ENCODE measurements at places on chromosomes 6 and 20.
A peak's percentile ranks its signal among the peaks of the same experiment; 100 is the strongest.

DNA sequence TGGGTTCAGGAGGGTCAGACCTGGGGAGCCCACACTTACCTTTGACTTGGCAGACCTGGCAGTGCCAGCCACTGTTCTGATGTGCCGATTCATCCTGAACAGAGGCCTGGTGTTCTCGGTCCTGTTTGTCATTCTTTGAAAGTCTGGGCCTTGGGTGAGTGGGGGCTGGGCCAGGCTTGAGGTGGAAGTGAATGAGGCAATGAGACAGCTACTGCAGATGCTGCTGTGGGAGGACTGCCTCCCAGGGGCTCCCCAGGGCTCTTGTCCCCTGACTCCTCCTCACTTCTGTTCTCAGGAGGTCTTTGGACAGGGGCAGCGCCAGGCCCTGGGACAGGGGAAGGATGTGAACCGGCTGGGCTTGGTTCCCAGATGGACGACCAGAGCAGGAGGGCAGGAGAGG is 5.6 kb upstream of the TREML4 start:
- DNase-seq: no peak

- DNase-seq: no peak
These were observed 93.7 kb downstream of the SULF2 start for GRCh38 chr20:47691625-47692024.

- DNase-seq: no peak
These were observed 155.2 kb upstream of the RSPO3 start for GRCh38 chr6:126963077-126963809.

DNA sequence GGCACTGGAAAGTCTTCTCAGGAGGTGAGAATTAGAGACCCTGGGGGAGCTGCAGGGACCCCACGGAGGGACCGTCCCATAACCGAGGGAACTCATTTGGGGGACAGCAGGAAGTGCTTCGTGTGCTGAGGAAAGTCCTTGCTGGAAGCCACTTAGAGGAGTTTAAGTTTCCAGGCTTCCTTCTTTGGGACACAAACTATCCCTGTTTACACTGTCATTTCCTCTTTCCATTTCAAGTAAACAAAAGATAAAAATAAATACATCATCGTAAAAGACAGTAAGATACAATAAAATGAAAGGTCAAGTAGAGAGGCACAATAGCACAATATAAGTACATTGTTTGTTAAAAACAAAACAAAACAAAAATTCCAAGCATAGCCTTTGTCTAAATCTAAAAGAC is 101.2 kb downstream of the TTLL2 start:
- DNase-seq: no peak

GRCh38 chr6:54493138-54493537 is 184.9 kb downstream of the TINAG start:
- no peak for DNase-seq

DNA sequence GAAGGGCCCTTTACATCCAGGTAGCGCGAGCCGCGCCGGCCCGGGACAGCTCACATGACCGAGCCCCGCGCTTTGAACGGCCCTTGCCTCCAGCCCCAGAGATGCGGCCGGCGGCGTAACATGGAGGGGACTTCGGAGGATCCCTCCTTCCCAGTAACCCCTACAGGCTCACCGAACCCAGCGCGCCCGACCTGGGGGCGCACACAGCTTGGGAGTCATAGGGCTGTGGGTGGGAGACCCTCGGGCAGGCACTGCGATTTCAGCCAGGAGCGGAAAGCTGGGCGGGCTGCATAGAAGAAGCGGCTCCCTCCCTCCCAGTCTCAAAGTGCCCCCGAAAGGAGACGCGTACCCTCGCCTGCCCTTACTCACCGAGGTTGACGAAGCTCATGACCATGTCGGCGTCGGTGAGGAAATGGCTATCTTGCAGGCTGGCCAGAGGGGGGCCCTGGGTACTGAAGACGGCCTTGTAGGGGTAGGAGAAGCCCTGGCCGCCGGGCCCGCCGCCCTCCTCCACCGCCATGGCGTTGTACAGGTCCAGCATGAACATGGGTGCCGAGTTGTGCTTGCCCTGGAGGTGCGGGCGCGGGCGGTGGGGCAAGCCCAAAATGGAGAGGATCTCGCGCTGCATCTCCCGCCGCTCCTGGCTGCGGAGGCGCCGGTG is 975 bp downstream of the BMP7 start:
- no peak for DNase-seq

- no peak for DNase-seq
These were observed 132.4 kb upstream of the MAN1A1 start for GRCh38 chr6:119481976-119482375.

DNA sequence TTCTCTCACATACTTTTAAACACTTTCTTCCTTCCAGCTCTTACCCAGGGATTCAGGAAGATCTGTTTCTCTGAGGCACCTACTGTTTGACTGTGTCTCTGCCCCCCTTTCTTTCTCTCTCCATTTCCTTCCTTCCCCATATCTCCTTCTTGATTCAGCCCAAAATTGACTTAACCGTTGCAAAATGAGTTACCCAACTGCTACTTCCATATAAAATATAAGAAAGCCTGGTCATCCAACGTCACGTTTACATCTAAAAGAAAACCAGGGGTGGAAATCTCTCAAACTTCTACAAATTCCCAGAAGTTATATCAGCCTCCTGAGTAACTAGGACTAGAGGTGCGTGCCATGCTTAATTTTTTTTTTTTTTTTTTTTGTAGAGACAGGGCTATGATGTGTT is 95.2 kb upstream of the INSM1 start:
- DNase-seq: no peak

GRCh38 chr6:166112580-166112979 is 55.1 kb downstream of the TBXT start:
- no peak for DNase-seq

DNA sequence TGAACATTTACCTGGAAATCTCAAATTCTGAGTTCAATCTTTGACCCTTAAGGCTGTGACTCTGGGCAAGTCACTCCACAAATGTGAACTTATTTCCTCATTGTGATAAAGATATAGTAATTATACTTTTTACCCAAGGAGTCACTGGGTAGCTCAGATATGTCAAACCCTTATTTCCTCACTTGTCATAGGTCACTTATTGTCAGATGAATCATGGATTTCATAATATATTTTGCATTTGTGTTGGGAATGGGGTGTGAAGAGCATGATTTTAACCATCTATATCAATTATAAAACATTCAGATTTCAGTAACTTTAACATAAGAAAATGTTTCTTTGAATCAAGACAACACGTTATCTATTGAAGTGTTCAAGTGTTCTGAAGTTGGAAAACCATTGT is 3.7 kb upstream of the CARMIL1 start:
- DNase-seq: no peak

DNA sequence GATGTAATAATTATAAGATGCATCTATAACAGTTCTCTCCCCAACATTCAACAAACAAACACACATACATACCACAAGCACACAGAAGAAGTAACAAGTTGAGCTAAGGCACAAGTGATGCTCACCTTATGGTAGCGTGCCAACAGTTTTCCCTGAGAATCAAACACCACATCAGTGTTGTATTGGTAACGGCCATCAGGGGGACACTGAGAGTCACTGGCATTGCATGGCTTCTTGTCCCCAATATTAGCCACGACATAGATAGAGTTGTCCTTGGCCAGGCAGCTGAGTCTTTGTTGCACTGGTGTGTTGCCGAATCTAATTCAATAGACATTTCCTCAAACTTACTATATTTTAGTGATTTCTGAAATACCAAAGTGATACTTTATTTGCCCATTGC is 14.8 kb upstream of the VNN1 start:
- DNase-seq: no peak

DNA sequence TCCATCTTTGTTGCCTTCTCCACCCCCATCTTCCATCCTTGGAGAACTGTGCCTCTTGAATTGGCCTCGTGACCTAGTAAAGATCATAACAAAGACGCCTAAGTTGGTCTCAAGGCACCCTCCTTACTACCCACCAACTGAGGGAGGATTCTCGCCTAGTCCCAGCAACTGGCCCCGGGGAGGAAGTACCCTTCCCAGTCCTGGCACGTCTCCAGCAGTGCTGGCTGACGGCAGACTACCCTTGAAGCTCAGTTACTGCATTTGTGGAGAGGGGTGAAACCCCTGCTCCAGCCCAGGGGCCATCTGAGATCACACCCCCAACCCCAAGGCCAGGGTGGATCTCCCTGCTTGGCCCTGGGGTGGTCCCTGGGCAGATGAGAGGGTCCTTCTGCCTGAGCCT is 2.1 kb upstream of the OSBPL2 start:
- DNase-seq: no peak

GRCh38 chr20:38665094-38665493 is 59.2 kb upstream of the SLC32A1 start:
- no peak for DNase-seq

DNA sequence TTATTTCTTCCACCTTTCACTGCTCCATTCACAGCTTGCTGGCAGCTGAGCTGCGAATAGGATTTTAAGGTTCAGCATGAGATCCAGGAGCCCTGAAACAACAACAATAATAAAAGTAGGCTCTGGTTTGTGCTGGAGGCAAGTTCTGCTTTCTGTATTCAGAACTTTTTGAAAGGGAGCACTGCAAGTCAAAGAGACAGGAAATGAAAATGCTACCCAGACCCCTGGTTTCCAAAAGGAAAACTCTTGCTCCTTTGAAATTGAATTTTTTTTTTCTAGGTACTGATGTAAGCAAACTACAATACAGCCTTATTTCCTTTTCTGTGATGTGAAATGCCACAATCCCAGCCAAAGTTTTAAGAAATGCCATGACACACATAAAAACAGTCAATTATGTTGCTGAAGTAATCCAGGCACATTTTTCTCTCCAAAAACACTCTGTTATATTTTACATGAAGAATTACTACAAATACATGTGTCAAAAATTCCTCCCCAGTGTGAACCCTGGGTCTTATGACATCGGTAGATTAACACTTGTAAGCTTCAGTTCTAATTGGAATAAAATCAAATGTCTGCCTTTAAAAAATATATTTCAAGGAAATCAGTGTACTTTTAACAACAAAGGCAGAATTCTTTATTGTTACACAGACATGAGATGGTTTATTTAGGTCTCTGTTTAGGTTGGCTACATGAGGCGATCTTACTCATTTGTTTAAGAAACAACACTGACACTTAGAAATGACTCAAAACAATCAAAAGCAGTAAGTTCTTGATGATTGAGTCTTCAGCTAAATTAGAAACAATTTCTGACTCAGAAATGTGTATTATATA is 656.7 kb downstream of the EPHA7 start:
- DNase-seq: no peak

GRCh38 chr6:150681578-150682395 is 82.1 kb downstream of the PLEKHG1 start:
- no peak for DNase-seq

DNA sequence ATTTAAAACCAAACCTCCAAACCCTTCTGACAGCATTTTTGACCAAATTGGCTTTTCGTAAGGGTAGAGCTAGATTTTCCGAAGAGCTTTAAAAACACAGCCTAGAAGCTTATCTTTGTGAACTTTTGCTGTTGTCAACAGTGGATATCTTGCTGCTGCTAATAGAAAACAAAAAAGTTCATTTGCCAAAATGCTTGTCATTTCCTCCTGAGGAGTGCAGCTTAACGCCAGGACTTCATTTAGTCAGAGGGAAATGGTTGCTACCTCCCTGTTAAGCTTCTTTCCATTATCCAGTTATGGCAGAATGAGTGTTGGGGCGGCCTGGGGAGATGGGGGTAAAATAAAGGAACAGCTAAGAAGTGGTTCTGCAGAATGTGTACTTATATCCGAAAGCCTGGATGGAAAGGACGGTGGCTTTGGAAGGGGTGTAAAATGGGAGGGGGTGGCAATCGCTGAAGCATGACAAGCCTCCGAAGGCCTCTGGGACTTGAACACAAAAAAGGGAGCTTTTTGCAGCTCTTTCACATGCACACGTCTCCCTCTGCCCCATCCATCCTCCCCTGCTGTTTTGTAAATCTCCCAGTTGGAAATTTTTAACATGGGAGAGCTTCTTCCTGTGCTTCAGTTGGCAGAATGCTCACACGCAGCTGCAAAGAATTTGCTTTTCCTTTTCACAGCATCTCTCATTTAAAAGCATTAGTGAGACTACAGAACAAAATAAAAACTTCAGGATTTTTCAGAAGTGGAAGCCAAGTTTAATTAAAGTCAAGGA is 22.5 kb downstream of the JARID2 start:
- DNase-seq: no peak

- DNase-seq: peak; percentile 40
These were observed 24.5 kb downstream of the TSPYL4 start for GRCh38 chr6:116229287-116229913.

DNA sequence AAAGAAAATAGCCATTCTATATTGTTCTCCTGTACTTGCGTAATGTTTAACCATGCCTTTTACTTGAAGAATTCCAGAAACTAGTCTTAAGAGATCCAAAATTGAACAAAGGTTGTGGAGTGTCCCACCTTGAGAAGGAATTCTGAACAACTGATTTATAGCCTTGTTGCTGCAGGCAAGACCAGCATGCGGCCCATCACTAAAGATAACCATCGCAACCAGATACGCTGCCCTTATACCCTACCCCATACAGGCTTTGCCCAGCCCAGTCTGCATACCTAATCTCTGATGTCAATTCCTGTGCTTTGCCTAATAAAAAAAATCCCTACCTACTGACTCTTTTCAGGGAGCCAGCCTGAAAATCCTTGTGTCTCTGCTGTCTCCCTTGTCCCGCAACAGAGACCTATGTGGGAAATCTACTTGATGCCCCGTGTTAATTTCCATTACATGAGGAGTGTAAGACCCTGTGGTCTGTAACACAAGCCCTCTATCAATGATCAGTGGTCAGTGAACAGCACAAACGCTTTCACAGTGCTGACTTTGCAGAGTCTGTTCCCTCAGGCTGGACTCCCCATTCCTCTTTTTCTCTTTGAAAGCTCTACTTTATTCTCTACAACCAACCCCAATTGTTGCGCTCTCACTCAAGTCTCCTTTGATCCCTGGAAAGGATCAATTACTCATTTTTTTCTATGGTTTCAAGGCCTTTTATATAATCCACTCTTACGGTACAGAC is 125.7 kb upstream of the BTBD3 start:
- DNase-seq: no peak

- DNase-seq: no peak
These were observed 41.9 kb upstream of the TAB2 start for GRCh38 chr6:149275621-149276020.

GRCh38 chr6:125884634-125885371 is 71.8 kb upstream of the HINT3 start:
- DNase-seq: no peak

- DNase-seq: no peak
These were observed 1027.6 kb downstream of the EYS start for GRCh38 chr6:64679416-64679815.

DNA sequence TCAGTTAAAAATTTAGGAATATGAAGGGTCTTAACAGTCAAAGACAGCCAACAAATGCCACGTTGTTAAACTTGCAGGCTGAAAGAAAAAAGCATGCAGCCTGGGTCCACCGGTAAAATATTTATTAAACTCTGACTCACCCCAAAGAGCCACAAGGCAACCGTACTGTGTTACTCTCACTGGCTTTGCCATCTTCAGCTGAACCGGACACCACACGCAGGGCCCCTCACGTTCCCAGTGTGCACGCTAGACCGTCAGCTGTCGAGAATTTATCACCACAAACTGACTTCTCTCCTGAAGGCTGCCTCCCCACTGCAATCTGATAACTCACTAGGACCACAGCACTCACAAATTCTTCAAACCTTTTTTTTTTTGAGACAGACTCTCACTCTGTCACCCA is 30.7 kb downstream of the HUS1B start:
- no peak for DNase-seq

- DNase-seq: no peak
These were observed 8.5 kb downstream of the PABPC1L start for GRCh38 chr20:44918342-44918741.
